ENCODE measurements at places on chromosomes 7 and 10. TPM values are rescaled to one million over a fixed set of nuclear protein-coding genes. Genes with fewer than 3 reads are reported as not detected.

GRCh38 chr10:92688927-92689662 is 660 bp upstream of the HHEX start:
- peaks cover 34% of the 10 kb centered on the region for H3K4me1 ChIP-seq
- H3K27me3 ChIP-seq, result peaks cover 5% of the 10 kb centered on the region
- H3K36me3 ChIP-seq, result no peaks in the 10 kb centered on the region
- H3K4me3 ChIP-seq, result peak overlapping the region; percentile 79
- H3K27ac ChIP-seq, result peak overlapping the region; percentile 86
- DNase-seq, result no peak

Gene AKR1C4
- not detected for total RNA-seq

Gene RBP3
- not detected for total RNA-seq

- peak; percentile 55 for DNase-seq
- no peaks in the 10 kb centered on the region for H3K36me3 ChIP-seq
- peaks cover 92% of the 10 kb centered on the region for H3K4me1 ChIP-seq
- no peaks in the 10 kb centered on the region for H3K27me3 ChIP-seq
- H3K27ac ChIP-seq, result peak overlapping the region; percentile 89
- no peak overlapping the region for H3K4me3 ChIP-seq
These were observed 5.7 kb downstream of the FAM53B start for GRCh38 chr10:124738441-124738840.

GRCh38 chr10:76169246-76169645 is 737.8 kb downstream of the LRMDA start:
- no peak overlapping the region for H3K27ac ChIP-seq
- H3K36me3 ChIP-seq, result no peaks in the 10 kb centered on the region
- no peaks in the 10 kb centered on the region for H3K4me1 ChIP-seq
- H3K27me3 ChIP-seq, result no peaks in the 10 kb centered on the region
- no peak overlapping the region for H3K4me3 ChIP-seq
- DNase-seq, result peak; percentile 45

Gene GJC3
- not detected for total RNA-seq

GRCh38 chr7:103120362-103120761 is 28.5 kb downstream of the NAPEPLD start:
- no peak overlapping the region for H3K4me3 ChIP-seq
- H3K36me3 ChIP-seq, result peaks cover 19% of the 10 kb centered on the region
- H3K4me1 ChIP-seq, result no peaks in the 10 kb centered on the region
- H3K27me3 ChIP-seq, result no peaks in the 10 kb centered on the region

- H3K4me1 ChIP-seq, result no peaks in the 10 kb centered on the region
- H3K36me3 ChIP-seq, result no peaks in the 10 kb centered on the region
- no peak overlapping the region for H3K27ac ChIP-seq
- no peak overlapping the region for H3K4me3 ChIP-seq
These were observed 763.2 kb downstream of the GRID1 start for GRCh38 chr10:85603151-85603940.

DNA sequence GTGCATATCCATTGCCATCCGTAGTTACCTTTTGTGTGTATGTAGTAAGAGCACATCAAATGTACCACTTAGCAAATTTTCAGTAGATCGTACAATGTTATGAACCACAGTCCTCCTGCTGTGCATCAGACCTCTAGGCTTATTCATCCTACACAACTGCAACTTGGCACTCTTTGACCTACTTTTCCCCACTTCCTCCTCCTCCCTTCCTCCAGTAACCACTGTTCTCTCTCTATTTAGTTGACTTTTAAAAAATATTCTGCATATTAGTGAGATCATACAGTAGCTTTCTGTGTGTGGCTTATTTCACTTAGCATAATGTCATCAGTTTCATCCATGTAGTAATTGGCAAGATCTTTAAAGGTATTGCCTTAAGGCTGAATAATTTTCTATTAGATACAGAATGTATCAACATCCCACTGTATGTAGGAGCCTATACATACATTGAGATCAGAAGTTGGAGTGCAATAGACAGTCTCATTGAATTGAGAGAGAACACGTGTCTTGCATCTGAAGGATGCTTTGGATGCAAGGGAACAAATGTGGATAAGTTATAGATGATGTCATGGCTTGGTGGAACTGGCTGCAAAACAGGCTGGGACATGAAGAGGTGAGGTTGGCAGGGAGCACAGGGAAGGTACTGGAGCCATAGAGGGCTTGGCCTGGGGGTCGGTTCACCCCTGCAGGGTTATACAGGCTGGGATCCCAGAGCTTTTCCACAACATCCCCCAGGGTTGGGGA is 83.0 kb upstream of the FAM180A start:
- H3K4me3 ChIP-seq, result no peak overlapping the region
- no peaks in the 10 kb centered on the region for H3K36me3 ChIP-seq
- no peaks in the 10 kb centered on the region for H3K4me1 ChIP-seq
- no peak overlapping the region for H3K27ac ChIP-seq

DNA sequence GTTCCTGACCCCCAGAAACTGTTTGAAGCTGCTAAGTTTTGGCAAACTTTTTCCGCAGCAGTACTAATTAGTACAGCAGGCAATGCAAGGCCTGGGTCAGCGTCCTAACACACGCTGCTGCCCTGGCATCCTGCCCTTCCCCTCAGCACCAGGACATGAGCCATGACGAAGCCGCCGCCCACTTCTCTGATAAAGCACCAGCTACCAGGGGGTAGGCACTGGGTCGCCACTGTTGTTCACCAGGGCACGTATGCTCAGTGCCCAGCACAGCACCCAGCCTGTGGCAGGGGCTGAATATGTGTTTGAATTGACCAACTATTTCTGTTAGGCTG is 59.5 kb downstream of the CHST15 start:
- peaks cover 68% of the 10 kb centered on the region for H3K4me1 ChIP-seq
- H3K27ac ChIP-seq, result peak overlapping the region; percentile 82
- H3K27me3 ChIP-seq, result no peaks in the 10 kb centered on the region
- no peak for DNase-seq
- H3K36me3 ChIP-seq, result no peaks in the 10 kb centered on the region

DNA sequence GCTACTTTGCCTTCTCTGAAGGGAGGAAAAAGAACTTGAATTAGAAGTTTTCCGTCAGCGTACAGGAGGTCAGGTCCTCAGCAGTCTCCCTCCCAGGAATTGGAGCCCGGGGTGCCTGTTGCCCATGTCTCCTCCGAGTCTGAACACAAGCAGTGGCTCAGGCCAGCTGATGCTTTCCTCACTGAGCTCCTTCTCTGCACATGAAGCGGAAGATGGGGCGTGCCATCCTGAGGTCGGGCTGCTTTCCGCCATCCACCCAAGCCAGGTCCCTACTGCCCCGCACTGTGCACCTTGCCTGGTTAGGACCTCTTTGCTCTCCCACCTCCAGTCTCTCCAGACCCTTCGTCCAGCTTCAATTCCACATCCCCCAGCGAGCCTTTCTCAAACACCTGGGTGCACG is 237.5 kb downstream of the CELF2 start:
- H3K4me3 ChIP-seq, result no peak overlapping the region
- H3K27me3 ChIP-seq, result no peaks in the 10 kb centered on the region
- no peak for DNase-seq
- no peak overlapping the region for H3K27ac ChIP-seq
- peaks cover 46% of the 10 kb centered on the region for H3K4me1 ChIP-seq
- peaks cover 10% of the 10 kb centered on the region for H3K36me3 ChIP-seq

- no peak overlapping the region for H3K4me3 ChIP-seq
- H3K27ac ChIP-seq, result no peak overlapping the region
- H3K27me3 ChIP-seq, result no peaks in the 10 kb centered on the region
These were observed 23.3 kb downstream of the CD36 start for GRCh38 chr7:80661729-80662128.

GRCh38 chr7:91566402-91566732 is 302.1 kb downstream of the FZD1 start:
- H3K4me1 ChIP-seq, result peaks cover 46% of the 10 kb centered on the region
- no peaks in the 10 kb centered on the region for H3K27me3 ChIP-seq
- peak overlapping the region; percentile 16 for H3K4me3 ChIP-seq
- no peak overlapping the region for H3K27ac ChIP-seq
- DNase-seq, result no peak

GRCh38 chr7:74449809-74450397 is 3.8 kb upstream of the GTF2IRD1 start:
- DNase-seq, result no peak
- H3K36me3 ChIP-seq, result no peaks in the 10 kb centered on the region
- H3K27ac ChIP-seq, result no peak overlapping the region
- no peak overlapping the region for H3K4me3 ChIP-seq
- H3K27me3 ChIP-seq, result no peaks in the 10 kb centered on the region

DNA sequence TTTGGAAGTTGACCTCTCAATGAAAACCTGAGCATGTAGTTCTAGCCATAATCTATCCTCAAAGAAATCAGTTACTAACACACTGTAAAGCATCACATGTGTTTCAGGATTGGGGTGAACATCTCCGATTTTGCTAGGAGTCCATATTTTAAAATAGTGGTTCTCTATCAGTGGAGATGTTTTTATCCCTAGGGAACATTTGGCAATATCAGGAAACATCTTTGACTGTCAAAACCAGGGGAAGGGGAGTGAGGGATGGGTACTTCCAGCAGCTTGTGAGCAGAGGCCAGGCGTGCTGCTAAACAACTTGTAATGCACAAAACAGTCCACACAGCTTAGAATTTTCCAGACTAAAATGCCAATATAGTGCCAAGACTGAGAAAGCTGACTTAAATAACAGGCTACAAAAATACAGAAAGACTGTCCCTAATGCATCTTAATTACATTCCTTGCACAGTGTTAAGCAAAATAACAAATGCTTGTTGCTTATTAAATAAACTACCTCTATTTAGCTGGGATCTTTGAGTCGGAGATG is 120.9 kb downstream of the CRPPA start:
- H3K36me3 ChIP-seq, result no peaks in the 10 kb centered on the region
- H3K27me3 ChIP-seq, result no peaks in the 10 kb centered on the region
- no peak for DNase-seq
- no peak overlapping the region for H3K27ac ChIP-seq
- H3K4me1 ChIP-seq, result no peaks in the 10 kb centered on the region

DNA sequence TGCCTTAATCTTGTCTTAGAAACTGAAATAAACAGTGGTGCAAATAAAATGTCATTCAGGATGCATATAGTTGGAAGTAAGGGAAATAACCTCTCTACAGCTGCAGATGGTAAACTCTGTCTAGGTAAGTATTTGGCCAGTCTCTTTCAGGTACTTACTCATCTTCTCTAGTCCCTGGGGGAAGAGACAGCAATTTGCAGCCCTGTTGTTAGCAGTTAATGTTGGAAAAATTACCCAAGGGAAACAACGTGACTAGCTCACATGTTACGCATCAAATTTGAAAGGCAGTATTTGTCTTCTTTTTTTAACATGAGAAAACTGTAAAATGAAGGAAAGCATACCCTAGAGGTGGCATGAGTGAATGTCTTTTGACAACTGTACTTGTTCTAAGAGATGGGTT is 3.2 kb upstream of the HUS1 start:
- no peak overlapping the region for H3K4me3 ChIP-seq
- peaks cover 3% of the 10 kb centered on the region for H3K36me3 ChIP-seq
- H3K27me3 ChIP-seq, result no peaks in the 10 kb centered on the region
- no peak overlapping the region for H3K27ac ChIP-seq
- DNase-seq, result no peak
- H3K4me1 ChIP-seq, result peaks cover 12% of the 10 kb centered on the region

DNA sequence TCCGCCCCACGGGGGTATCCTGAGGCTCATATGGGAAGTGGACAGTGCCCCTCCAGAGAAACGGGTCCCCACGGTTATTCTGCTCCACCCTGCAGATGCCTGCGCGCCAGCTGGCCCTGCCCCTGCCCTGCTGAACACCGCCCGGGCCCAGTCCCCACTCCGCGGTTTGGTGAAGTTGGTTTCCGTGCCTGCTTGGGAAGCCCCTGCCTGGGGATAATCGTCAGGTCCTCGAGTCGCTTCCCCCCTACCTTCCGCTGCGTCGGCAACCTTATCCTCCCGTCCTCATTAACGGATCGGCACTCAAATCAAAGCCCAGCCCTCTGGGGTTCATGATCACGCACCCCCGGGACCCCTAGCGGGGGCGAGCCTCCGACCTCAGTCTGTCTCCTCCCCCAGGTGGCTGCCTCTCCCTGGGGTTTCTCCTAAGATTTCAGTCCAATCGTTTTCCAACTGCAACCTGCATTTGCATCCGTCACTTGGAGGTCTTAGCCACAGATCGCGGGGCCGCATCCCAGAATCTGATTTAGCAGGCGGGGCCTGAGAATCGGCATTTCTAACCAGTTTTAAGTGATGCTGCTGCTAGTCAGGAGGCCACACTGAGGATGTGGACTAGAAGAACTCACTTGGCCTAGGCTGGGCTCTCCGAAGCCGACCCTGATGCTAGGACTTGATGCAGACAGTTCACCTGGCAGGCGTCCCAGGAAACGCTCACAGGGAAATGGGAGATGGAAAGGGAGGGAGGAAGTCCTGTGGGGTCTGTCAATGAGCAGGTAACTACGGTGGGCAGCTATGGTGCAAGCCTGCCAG is 27.6 kb downstream of the WDR86 start:
- peaks cover 48% of the 10 kb centered on the region for H3K27me3 ChIP-seq
- H3K36me3 ChIP-seq, result peaks cover 17% of the 10 kb centered on the region
- H3K27ac ChIP-seq, result no peak overlapping the region
- peak overlapping the region; percentile 44 for H3K4me3 ChIP-seq
- H3K4me1 ChIP-seq, result peaks cover 19% of the 10 kb centered on the region

GRCh38 chr7:85111761-85112160 is 75.1 kb downstream of the SEMA3D start:
- no peak overlapping the region for H3K27ac ChIP-seq
- no peaks in the 10 kb centered on the region for H3K36me3 ChIP-seq
- DNase-seq, result no peak
- H3K4me1 ChIP-seq, result no peaks in the 10 kb centered on the region

- H3K4me1 ChIP-seq, result no peaks in the 10 kb centered on the region
- H3K36me3 ChIP-seq, result no peaks in the 10 kb centered on the region
- no peak for DNase-seq
- no peaks in the 10 kb centered on the region for H3K27me3 ChIP-seq
These were observed 331.6 kb upstream of the ZNF32 start for GRCh38 chr10:43980313-43980712.

DNA sequence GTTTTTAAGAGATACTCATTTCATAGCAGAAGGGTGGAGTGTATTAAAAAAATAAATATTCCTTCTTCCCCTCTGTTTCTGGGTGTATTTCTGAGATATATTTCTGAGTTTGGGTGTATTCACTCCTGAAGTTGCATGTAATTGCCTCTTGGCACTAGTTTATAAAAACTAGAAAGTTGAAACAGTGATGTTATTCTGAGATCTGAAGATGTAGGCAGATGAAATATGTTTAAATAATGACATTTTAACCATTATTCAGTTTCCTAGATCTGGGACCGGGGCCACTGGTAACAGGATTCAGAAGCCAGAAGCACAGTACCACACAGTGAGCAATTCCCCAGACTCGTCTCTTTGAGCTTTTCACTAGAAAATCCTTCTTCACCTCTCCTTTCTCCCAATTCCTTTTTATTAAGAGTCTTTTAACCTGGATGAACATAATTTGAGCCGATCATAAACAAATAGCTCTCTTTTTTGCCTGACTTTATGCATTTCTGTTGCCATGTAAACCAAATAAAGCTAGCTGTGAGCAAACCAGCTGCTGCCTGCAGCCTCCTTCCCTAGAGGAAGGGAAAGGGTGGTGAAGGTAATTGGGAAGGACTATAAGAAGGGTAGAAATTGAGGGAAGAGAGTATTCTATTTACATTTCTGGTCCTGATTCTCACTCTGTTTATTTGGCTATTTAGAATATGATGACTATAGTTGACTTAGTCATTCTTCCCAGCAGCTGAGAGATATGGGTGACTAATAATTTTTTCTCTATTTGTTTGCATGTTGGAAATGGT is 101.8 kb upstream of the STRIP2 start:
- H3K36me3 ChIP-seq, result no peaks in the 10 kb centered on the region
- no peaks in the 10 kb centered on the region for H3K4me1 ChIP-seq
- H3K27ac ChIP-seq, result no peak overlapping the region
- no peaks in the 10 kb centered on the region for H3K27me3 ChIP-seq
- no peak for DNase-seq

Data from esophagus muscularis mucosa (tissue), 4 donors.